ENCODE measurements at places on chromosomes 13 and 19.

GRCh38 chr19:18167975-18168645 lies 5.5 kb upstream of the IFI30 start:
- no peak for DNase-seq

- no peak for DNase-seq
Observed at GRCh38 chr13:23558675-23559536, 11.3 kb upstream of the TNFRSF19 start.

DNA sequence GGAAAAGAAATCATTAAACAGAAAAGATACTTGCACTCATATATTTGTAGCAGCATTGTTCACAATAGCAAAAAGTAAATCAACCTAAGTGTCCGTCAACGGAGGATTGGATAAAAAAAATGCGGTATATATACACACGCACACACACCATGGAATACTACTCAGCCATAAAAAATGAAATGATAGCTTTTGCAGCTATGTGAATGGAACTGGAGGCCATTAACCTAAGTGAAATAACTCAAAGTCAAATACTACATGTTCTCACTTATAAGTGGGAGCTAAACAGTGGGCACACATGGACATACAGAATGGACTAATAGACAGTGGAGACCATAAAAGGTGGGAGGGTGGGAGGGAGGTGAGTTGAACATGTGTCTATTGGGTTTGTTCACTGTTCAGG lies 18.4 kb downstream of the WBP4 start:
- no peak for DNase-seq

- DNase-seq, result no peak
Observed at GRCh38 chr19:34493649-34494044, 12.1 kb downstream of the WTIP start.

- DNase-seq, result no peak
Observed at GRCh38 chr13:30140973-30141372, 166.4 kb downstream of the KATNAL1 start.

DNA sequence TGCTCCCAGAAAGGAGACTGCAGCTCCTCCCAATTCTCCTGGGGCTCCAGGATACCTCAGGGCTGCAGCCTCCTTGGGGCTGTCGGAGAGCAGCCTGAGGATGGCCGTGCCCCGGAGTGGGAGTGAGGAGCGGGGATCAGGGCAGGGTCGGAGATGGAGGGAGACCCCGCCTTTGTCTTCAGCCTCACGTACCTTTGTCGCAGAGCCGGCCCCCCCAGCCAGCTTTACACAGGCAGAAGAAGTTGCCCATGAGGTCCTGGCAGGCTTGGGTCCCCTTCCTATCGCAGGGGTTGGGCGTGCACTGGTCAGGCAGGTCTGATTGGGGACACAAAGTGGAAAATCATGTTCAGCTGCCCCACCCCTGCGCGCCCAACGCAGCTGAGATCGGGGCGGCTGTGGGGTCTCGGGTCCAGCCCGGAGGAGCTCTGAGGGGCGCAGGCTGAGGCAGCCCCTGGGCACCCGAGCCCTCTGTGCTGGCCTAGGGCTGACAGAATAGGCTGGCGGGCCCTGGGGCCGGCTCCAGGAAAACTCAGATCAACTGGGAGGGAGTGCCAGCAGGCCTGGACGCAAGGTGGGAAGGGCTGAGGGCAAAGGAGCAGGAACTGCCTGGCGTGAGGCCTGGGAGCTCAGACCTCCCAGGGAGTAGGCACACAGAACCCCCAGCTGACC lies 24.2 kb downstream of the GAS6 start:
- no peak for DNase-seq

DNA sequence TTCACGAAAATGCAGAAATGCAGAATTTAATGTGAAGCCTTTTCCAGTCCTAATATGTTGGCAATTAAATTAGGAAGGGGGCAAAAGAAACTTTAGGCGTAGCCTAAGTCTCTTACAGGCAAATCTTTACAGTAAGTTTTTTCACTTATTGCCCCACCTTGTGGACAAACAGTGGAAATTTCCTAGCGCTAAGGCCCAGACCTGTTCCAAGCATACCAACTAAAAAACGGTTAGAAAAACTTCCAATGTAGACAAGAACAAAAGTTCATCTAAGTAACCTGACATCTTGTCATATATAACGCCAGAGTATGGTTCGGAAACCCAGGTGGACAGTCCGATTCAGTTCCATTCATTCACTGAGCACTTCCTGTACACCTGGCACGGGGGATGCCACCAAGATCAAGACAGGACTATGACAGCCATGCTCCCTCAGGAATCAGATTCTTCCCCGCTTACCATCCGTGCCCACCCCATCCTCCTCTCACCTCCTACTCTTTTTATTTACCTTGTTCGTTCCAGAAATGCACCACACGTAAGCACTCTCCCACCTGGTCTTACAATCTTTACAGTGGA lies 4.9 kb downstream of the ZAR1L start:
- DNase-seq, result no peak

DNA sequence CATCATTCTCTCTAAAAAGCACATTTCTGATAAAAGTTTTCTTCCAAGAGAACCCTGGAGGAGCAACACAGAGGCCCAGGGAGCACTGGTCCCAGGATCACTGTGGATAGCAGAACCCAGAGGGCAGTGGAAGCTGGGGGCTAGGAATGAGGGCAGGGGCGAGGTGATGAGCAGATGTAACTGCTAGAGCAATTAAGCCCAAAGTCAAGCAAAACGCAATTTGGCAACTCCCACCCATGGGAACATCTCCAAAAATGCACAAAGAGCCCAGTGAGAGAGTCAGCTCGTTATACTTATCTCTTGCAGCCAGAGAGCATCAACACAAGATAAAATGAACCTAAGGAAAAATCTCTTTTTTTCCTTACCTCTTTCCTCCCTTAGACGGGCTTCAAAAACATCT lies 284.2 kb downstream of the TBC1D4 start:
- no peak for DNase-seq

DNA sequence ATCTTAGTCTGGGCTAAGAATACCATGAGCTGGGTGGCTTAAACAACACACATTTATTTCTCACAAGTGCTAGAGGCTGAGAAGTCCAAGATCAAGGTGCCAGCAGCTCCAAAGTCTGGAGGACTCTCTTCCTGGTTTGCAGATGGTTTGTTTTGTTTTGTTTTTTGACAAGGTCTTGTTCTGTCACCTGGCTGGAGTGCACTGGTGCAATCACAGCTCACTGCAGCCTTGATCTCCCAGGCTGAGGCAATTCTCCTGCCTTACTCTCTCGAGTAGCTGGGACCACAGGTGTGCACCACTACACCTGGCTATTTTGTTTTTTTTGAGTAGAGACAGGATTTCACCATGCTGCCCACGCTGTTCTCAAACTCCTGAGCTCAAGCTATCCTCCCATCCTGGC lies 15.5 kb downstream of the APLP1 start:
- DNase-seq, result no peak

DNA sequence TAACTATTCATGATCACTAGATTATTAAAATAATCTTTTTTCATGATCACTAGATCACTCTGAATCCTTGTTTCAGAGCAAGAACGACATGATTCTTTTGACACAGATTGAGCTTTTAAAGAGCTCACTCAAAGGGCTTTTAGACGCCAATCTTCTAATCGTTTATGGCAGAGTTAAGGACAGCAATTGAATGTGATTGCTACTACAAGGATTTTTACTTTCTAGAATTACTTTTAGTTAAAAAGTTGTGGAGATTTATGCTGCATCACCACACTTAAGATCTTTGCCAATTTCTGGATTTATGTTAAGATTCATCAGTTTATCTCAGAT lies 1.3 kb downstream of the EXOSC8 start:
- no peak for DNase-seq

GRCh38 chr19:18202778-18203407 lies 949 bp downstream of the RAB3A start:
- no peak for DNase-seq

- DNase-seq, result no peak
Observed at GRCh38 chr13:36555151-36555986, 118.5 kb upstream of the SERTM1 start.

- DNase-seq, result no peak
Observed at GRCh38 chr13:35887115-35887666, 244.0 kb downstream of the DCLK1 start.

DNA sequence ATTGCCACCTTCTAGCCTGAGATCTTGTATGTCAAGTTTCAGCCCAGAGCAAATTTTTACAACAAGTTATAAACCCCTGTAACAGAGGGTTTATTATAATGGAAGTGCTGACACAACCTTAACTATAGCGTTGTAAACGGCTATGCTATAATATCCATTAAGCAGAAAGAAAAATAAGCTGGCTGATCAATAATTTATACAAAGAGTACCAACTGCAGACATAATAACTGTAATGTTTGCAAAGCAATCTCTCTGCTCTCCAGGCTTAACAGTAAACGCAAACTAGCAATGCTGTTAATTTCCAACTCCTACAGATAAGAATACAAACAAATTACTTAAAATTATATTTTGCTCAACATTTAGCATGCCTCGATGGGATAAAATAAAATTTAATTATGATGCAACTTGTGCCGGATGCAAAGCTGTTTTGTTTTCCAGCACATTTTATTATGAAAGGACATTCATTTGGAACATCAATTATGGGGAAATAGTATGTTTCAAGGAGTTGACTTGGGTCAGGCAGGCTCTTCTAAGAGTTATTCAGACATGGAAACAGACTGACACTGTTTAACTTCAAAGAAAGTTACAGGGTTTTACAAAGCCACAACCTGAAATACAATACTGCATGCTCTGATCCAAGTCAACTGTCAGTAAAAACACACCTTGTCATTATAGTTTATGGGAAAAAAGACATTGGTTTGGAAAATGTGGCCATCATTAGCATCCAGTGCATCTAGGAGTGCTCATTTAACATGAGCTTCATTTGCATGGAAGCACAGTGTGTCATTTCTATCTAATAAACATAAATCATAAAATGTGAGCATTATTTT lies 6.6 kb upstream of the DACH1 start:
- DNase-seq, result no peak

- no peak for DNase-seq
Observed at GRCh38 chr13:57932061-57932460, 300.5 kb downstream of the PCDH17 start.

DNA sequence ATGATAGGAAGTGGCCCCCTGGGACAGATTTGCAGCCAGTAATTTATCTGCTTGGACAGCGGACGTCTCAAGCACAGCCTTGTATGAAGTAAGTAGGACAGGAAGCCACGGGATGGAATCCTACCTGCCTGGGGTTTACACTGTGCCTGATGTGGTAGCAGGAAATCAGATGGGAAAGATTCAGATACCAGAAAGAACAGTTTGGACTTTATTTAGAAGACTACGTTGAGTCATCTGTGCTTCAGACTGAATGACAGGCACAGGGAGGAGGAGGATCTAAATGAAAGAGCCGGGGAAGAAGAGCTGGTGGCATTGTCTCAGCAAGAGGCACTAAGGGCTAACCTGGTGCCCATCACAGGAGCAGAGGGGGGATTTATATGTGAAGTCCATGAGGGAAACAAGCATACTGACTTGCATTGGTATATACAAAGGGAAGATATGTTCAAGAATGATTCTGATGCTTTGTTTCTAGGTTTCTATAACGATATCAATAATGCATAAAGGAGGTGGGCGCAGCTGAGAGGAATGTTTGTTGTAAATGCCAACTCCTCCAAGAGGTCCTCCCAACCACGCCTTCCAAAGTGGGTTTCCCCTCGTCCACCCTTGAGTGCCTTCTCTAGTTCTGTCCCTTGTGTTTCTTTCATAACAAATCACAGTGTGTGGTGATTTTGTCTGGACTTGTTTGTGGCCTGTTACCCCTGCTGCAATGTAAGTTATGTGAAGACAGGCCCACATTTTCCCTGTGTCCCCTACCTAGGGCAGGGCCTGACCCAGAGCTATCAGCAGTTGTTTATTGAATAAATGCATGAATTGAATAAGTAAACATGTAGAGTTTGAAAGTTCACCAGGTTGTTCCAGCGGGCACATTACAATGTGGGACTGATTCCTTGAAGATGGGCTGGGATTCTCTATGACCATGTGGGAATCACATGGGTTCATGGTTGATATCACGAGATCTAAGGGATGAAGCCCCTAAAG lies 328.4 kb downstream of the SLC7A1 start:
- no peak for DNase-seq

- no peak for DNase-seq
Observed at GRCh38 chr19:3836887-3837286, 32.0 kb downstream of the ZFR2 start.

DNA sequence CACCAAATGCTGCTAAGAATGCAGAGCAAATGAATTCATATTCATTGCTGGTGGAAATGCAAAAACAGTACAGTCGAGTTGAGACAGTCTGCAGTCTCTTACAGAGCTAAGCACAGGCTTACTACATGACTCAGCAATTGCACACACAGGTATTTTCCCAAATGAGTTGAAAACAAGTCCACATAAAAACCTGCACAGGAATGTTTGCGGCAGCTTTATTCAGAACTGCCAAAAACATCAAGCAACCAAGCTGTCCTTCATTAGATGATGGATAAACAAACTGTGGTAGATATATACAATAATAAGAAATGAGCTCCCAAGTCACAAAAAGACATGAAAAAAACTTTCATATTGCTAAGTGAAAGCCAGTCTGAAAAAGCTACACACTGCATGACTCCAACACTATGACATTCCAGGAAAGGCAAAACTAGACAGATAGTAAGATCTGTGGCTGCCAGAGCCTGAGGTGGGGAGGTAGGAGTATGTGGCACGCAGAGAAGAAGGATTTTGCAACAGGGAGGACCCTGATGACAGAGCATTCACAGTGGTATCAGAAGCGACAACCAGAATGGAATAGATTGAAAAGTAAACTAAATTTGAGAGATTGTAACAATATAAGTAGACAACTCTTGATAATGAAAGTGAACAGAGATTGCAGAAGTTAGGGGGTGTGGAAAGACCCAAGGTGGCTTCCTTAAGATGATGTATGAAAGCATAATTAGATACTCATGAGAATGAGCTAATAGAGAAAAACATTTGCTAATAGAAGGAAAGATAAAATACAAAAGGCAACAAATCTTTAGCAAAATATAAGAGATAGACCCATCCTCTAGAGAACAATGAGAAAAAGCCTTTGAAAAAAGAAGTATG lies 52.7 kb downstream of the TSC22D1 start:
- no peak for DNase-seq

DNA sequence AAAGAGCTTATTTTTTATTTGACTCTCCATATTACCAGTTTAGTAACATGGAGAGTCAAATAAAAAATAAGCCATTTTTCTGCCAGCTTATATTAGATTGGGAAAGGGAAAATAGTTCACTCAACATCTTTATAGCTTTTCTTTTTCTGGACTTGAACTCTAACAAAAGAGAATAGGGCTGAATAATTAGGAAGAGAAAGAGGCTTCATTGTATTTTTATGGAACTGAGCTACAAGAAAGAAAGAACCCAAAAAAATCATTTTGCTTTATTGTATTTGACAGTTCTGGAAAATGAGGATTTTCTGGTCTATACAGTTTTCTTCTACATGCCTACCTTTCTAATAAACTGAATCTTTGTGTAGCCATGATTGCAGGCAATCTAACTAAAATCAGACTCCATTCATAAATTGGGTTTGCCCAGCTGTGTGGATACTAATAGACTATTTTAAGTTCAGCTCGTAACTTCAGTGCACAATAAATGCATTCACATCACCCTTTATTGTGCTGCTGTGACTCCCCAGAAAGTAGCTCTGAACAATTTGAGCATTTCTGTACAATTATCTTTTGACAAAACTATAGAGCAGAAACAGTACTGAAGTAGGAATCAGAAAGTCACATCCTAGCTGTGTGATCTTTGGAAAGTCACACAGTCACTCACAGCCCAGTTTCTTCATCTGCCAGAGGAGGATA lies 115.3 kb downstream of the STOML3 start:
- no peak for DNase-seq

Measured in RWPE2 (cell line).